ENCODE measurements at places on chromosomes 2 and 18. TPM values are rescaled to one million over a fixed set of nuclear protein-coding genes. Genes with fewer than 3 reads are reported as not detected.

ZC3H8 gene
- total RNA-seq, result 6.2 TPM

CCDC141 gene
- 4.3 TPM for total RNA-seq

GRCh38 chr2:233359823-233360222, 5.5 kb downstream of the DGKD start:
- ATAC-seq, result no peak

DNA sequence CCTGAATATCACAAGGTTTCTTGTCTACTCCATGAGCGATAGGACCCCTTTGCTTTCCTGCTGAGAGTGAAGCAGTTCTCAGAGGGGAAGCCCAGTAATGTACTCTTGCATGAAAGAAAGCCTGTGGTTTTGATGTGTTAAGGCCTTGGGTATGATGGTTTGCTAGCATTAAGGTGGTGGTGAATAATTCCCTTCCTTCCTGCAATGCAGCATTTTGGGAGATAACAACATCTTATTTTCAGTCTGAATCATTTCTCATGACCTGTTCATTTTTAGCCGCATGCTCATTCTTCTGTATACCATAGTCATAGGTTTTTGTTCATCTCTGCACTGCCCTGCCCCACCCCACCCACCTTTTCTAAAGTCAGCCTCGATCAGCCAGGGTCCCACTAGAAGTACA, 66.2 kb downstream of the HNMT start:
- ATAC-seq, result no peak

GRCh38 chr2:152630466-152630865, 86.8 kb downstream of the PRPF40A start:
- ATAC-seq, result no peak
